ENCODE measurements at places on chromosomes 16 and 17. TPM values are rescaled to one million over a fixed set of nuclear protein-coding genes. Genes with fewer than 3 reads are reported as not detected.

Gene ADORA2B
- 42.7 TPM for total RNA-seq

Gene SMURF2
- 21.3 TPM for total RNA-seq

Gene B4GALNT2
- not detected for total RNA-seq

Gene ESRP2
- total RNA-seq, result 27.0 TPM

Gene CDC42EP4
- total RNA-seq, result 65.9 TPM

DNA sequence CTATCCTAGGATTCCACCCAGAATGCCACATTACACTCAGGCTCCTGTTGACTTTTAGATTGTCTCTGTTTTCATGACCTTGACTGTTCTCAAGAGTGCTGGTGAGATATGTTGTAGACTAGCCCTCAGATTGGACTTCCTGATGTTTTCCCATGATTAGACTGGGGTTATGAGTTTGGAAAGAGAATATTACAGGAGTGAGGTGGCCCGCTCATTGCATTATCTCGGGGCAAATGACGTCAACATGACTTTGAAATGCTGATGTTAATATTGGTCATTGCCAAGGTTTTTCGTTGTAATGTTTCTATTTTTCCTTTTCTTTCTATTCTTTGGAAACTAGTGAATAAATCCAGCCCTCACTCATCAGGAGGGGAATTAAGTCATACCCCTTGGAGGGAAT, 355.7 kb upstream of the MON1B start:
- no peak overlapping the region for H3K27ac ChIP-seq
- H3K4me3 ChIP-seq, result no peak overlapping the region
- H3K27me3 ChIP-seq, result no peaks in the 10 kb centered on the region
- no peak for DNase-seq
- no peaks in the 10 kb centered on the region for H3K36me3 ChIP-seq

- H3K4me3 ChIP-seq, result no peak overlapping the region
- H3K36me3 ChIP-seq, result no peaks in the 10 kb centered on the region
- peaks cover 3% of the 10 kb centered on the region for H3K4me1 ChIP-seq
- H3K27ac ChIP-seq, result no peak overlapping the region
- no peaks in the 10 kb centered on the region for H3K27me3 ChIP-seq
- no peak for DNase-seq
Measured at GRCh38 chr16:1791943-1792812, 1.3 kb downstream of the IGFALS start.

- 0 out of 2 replicates have a peak, but pooled peaks cover 4% of the 10 kb centered on the region for H3K27me3 ChIP-seq
- H3K27ac ChIP-seq, result no peak overlapping the region
- H3K4me1 ChIP-seq, result no peaks in the 10 kb centered on the region
- no peak overlapping the region for H3K4me3 ChIP-seq
- no peaks in the 10 kb centered on the region for H3K36me3 ChIP-seq
Measured at GRCh38 chr16:27852116-27852515, 211.4 kb downstream of the GSG1L start.

DNA sequence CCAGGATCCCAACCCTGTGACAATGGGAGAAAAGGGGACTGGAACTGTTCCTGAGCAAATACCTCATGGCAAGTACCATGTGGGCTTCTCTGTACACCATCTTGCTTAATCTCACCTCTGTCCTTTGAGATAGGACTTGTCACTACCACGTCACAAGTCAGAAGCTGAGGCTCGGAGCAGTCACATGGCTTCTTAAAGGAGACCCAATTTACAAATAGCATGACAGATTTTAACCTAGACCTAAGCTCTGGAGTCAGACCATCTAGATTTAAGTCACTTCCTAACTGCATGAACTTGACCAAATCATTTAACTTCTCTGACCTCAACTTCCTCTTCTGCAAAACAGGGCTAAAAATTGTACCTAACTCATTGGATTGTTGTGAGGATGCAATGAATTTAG, 36.0 kb upstream of the CCL1 start:
- DNase-seq, result no peak
- no peak overlapping the region for H3K27ac ChIP-seq
- no peaks in the 10 kb centered on the region for H3K36me3 ChIP-seq
- H3K4me1 ChIP-seq, result no peaks in the 10 kb centered on the region
- H3K4me3 ChIP-seq, result no peak overlapping the region
- H3K27me3 ChIP-seq, result 0 out of 2 replicates have a peak, but pooled peaks cover 4% of the 10 kb centered on the region

GRCh38 chr16:6131526-6132050, 1034.0 kb upstream of the EEF2KMT start:
- no peaks in the 10 kb centered on the region for H3K27me3 ChIP-seq
- no peak overlapping the region for H3K27ac ChIP-seq
- no peak overlapping the region for H3K4me3 ChIP-seq
- no peak for DNase-seq

DNA sequence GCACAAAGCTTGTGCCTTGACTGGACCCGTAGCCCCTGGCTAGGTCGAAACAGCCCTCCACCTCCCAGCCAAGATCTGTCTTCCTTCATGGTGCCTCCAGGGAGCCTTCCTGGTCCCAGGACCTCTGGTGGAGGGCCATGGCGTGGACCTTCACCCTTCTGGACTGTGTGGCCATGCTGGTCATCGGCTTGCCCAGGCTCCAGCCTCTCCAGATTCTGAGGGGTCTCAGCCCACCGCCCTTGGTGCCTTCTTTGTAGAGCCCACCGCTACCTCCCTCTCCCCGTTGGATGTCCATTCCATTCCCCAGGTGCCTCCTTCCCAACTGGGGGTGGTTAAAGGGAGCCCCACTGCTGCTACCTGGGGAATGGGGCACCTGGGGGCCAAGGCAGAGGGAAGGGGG, 3.5 kb downstream of the CTRL start:
- no peak for DNase-seq
- no peaks in the 10 kb centered on the region for H3K27me3 ChIP-seq
- H3K36me3 ChIP-seq, result no peaks in the 10 kb centered on the region
- H3K4me1 ChIP-seq, result no peaks in the 10 kb centered on the region
- no peak overlapping the region for H3K27ac ChIP-seq

GRCh38 chr16:10497132-10498101, 83.0 kb downstream of the EMP2 start:
- H3K4me1 ChIP-seq, result no peaks in the 10 kb centered on the region
- H3K36me3 ChIP-seq, result no peaks in the 10 kb centered on the region

DNA sequence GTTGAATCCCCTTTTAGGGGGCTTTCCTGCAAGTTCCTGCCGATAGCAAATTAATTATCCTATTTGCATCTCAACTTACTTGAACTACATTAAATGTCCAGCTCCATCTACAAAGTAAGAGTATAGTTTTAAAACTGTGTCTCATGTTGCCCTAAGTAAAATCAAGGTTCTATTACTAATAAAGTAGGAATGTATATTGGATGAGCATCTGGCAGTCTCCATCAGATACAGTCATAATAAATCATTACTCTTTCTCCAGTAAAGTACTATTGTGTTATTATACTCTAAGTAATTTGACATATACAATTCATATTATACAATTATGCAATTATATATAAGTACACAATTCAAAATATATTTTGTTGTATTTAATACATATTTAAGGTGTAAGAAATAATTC, 249.3 kb downstream of the CEP112 start:
- H3K4me3 ChIP-seq, result no peak overlapping the region
- DNase-seq, result no peak
- H3K4me1 ChIP-seq, result no peaks in the 10 kb centered on the region
- no peak overlapping the region for H3K27ac ChIP-seq
- H3K27me3 ChIP-seq, result no peaks in the 10 kb centered on the region

DNA sequence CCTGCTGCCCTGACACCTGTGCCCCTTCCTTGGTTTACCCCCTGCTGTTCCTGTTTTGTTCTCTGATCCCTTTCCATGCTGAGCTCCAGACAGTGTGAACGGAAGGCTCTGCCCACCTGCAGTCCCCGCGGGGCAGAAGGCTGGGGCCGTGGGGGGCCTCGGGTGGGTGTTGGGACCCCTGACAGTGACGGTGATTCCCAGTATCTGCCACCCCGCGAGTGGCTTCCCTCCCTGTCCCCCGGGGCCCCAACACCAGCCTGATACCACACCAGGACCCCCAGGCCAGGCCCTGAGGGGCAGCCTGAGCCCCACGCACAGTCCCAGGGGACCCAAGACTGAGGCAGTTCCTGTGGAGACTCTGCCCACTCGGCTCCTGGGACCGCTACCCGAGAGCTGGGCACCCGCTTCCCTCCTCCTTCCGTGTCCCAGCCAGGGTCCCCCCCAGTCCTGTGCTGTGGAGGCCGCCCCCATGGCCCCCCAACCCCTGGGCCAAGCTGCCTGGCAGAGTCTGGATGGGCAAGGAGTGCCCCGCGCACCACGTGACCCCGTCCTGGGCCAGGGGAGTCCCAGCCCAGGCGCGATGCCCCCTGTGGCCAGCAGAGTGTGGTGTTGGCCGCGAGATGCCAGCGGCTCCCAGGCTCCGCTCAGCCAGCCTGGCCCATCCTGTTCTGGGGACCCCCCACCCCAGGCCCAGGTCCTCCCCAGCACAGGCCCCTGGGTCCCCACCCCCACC, 10.0 kb upstream of the C1QTNF8 start:
- no peaks in the 10 kb centered on the region for H3K36me3 ChIP-seq
- no peak for DNase-seq
- H3K27me3 ChIP-seq, result no peaks in the 10 kb centered on the region
- H3K4me3 ChIP-seq, result 0 out of 2 replicates have a peak overlapping the region, but pooled peaks have one; percentile 11
- H3K27ac ChIP-seq, result peak overlapping the region; percentile 29
- H3K4me1 ChIP-seq, result peaks cover 33% of the 10 kb centered on the region

DNA sequence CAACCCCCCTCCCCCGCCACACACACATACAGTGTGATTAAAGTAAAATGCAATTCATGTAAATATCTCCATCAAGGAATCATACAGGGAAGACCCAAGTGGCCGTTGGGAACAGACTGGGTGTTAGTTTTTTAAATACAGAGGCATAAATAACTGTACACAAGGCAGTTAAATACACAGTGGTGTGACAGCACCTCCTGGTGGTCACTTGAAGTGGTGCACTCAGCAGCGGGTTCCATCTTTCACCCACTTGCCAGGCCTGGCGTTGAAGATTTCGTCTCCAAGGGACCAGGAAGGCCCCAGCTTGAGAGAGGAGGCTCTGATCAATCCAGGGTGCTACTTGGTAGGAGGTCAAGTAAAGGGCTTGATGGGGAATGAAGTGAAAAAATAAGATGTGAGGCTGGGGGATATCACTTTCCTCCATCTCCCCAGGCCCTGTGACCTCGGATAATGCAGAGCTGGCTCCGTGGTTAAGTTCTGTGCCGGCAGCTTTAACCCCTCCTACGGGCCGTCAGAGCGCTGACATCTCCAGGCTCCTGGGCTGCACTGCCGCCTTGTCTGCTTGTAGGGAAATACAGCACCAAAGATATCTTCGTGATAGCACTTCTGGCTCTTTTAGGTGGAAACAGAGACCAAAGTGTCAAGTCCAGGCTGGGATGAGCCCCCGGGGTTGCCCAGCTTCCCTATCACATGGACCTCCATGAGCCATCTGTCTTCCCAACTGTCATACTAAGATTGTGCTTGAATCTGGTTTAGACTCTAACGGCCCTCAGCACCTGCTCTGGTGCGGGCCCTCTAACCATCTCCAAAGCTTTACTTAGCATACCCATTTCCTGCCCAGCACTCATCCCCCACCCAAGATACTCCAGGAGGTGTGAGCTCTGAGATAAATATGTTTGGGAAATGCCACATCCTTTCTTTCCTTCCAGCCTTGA, 20.7 kb downstream of the LGALS9 start:
- H3K4me3 ChIP-seq, result no peak overlapping the region
- H3K27me3 ChIP-seq, result no peaks in the 10 kb centered on the region
- peak; percentile 8 for DNase-seq
- H3K27ac ChIP-seq, result no peak overlapping the region
- H3K36me3 ChIP-seq, result no peaks in the 10 kb centered on the region
- no peaks in the 10 kb centered on the region for H3K4me1 ChIP-seq

DNA sequence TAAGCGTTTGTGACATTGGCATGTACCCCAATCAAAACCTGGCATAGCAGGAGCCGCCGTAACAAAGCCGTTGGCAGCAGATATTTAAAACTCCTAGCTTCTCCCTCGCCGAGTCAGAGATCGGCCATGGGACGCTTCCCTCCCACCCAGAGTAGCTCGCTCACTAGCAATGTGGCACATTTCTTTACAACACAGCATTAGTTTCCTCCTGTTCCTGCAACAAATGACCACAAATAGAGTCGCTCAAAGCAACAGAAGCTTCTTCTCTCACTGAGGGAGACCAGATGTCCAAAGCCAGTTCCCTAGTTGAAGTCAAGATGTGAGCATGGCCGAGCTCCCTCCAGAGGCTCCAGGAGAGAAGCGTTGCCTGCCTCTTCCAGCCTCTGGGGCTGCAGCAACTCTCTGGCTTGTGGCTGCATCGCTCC, 106.7 kb downstream of the RBFOX3 start:
- DNase-seq, result no peak
- H3K4me1 ChIP-seq, result no peaks in the 10 kb centered on the region
- peaks cover 15% of the 10 kb centered on the region for H3K27me3 ChIP-seq
- H3K4me3 ChIP-seq, result no peak overlapping the region

DNA sequence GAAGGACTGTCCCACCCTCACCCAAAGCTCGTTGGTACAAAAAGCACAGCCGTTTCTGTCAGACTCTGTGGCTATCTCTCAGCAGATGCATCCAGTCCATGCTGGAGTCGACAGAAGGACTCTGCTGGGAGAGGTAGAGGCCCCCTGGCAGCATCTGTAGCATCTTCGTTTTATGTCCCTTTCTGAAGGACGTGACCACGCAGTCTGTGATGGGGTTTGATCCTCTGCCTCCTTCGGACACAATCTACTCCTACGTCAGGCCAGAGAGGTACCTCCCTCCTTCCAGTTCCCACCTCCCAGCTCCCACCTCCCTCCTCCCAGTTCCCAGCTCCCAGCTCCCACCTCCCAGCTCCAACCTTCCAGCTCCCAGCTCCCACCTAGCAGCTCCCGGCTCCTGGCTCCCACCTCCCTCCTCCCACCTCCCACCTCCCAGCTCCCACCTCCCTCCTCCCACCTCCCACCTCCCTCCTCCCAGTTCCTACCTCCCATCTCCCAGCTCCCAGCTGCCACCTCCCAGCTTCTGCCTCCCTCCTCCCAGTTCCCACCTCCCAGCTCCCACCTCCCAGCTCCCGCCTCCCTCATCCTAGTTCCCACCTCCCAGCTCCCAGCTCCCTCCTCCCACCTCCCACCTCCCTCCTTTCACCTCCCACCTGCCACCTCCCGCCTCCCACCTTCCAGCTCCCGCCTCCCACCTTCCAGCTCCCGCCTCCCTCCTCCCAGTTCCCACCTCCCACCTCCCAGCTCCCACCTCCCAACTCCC, 11.4 kb upstream of the MC1R start:
- no peaks in the 10 kb centered on the region for H3K4me1 ChIP-seq

DNA sequence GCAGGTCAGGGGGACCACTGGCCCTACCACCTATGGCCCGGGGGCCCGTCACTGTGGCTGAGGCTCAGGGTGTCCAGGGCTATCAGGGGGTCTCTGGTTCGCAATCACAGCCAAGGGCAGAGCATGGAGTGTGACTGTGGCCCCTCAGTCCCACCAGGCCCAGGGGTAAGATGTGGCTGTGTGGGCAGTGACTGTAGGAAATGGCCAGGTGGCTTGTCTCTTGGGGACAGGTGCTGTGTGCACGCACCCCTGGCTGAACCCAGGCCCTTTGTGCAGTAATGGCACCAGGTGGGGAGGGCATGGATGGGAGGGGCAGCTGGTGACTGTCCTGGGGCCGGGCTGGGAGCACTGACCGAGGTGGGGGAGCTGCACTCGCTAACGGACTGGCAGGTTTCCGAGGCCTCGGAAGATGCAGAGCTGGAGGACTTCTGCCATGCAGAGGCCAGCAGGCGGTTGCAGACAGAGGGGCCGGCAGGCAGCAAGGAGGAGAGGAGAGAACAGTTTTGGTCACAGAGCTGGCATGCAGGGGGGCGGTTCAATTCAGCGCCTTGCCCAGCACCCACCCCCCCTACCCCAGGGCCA, 18.8 kb downstream of the IL34 start:
- no peak overlapping the region for H3K4me3 ChIP-seq
- no peaks in the 10 kb centered on the region for H3K4me1 ChIP-seq
- DNase-seq, result no peak
- no peak overlapping the region for H3K27ac ChIP-seq
- no peaks in the 10 kb centered on the region for H3K36me3 ChIP-seq

All from Panc1 (cell line).